ENCODE measurements at places on chromosomes 16 and 17.

GRCh38 chr16:15599303-15600070 is 43.5 kb downstream of the MARF1 start:
- no peak for DNase-seq

DNA sequence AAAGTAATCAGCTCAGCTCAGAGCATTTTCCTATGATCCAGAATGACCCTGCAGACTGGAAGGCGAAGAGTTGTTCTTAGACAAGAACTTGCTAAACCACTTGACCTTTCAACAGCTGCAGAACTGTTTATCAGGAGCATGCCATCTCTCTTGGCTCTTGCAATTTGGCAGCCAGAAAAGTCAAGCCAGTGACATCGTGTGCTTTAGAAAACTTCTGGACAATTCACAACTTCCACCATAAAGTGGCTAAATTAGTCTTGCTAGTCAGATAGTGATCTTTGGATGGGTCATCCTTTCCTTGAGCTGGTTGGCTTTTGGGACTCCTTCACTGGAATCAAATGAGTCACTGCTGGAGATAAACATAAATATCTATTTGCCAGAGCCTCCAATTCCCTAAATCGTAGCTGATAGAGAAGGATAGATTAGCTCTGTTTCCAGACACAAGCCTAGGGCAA is 146.5 kb downstream of the MAP2K6 start:
- DNase-seq = no peak

GRCh38 chr17:74053712-74054078 is 149.8 kb upstream of the RPL38 start:
- no peak for DNase-seq

- DNase-seq = no peak
Measured at GRCh38 chr16:17313085-17313611, 157.6 kb downstream of the XYLT1 start.

- DNase-seq = no peak
Measured at GRCh38 chr17:82647593-82648164, 565 bp downstream of the WDR45B start.

GRCh38 chr17:31318298-31318801 is 3.1 kb downstream of the EVI2A start:
- peak; percentile 21 for DNase-seq

GRCh38 chr16:12153662-12154061 is 177.1 kb downstream of the SNX29 start:
- no peak for DNase-seq
